Putamen (tissue), 1 donor: ENCODE measurements at places on chromosomes 4 and X.

- no peak for DNase-seq
Observed at GRCh38 chr4:175622887-175623286, 189.2 kb downstream of the GPM6A start.

GRCh38 chr4:120671538-120671937 lies 251.0 kb downstream of the PRDM5 start:
- no peak for DNase-seq

DNA sequence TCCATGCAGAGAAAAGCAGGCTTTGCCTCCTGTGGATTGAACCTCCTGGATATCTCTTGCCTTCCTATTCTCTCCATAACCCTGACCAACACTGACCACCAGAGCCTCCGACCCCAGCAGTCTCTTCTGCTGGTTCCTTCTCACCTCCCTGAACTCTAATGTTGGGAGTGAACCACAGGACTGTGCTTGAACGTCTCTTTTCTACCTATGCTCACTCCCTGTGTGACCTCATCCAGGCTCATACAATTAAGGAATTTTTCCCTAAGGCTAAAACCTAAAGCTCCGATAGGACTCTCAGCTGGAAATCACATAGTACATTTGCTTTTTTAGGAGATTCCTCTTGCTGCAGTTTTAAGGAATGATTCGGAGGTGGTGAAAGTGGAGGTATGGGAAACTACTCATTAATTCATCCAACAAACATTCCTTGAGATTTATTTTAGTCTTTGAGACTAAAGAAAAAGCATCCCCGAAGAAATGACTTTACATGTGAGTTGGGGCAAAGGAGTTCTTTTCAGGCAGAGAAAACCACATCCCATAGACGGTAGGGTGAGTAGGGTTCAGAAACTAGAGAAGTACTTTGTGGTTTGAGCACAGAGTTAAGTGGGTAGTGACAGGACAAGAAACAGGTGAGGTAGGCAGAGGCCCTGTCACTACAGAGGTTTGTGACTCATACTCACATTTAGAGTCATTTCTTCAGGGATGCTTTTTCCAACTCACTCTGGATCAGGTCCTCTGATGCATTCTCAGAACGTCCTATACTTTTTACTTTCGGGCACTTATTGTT lies 30.8 kb downstream of the NDNF start:
- no peak for DNase-seq

- DNase-seq: no peak
Observed at GRCh38 chr4:5143940-5144339, 92.7 kb downstream of the STK32B start.

- DNase-seq: no peak
Observed at GRCh38 chr4:167216783-167217182, 17.5 kb downstream of the SPOCK3 start.

DNA sequence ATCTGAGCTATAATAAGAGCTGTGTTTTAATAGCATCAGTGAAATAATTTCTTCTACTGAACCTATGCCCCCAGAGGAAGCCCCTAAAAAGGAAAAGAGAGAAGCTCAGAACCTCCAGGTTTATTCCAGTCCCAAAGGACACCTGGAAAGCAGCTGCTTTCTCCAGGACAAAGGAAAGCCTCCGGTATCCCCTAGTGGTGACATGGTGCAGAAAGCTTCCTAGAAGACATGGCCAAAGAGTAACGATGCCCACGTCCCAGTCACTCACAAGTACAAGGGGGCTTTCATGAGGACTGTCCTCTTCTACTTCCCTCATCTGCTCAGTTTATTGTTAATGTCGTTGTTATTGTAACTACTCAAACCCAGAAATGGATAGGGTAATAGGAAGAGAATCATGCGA lies 343.9 kb downstream of the UNC5C start:
- DNase-seq: no peak

DNA sequence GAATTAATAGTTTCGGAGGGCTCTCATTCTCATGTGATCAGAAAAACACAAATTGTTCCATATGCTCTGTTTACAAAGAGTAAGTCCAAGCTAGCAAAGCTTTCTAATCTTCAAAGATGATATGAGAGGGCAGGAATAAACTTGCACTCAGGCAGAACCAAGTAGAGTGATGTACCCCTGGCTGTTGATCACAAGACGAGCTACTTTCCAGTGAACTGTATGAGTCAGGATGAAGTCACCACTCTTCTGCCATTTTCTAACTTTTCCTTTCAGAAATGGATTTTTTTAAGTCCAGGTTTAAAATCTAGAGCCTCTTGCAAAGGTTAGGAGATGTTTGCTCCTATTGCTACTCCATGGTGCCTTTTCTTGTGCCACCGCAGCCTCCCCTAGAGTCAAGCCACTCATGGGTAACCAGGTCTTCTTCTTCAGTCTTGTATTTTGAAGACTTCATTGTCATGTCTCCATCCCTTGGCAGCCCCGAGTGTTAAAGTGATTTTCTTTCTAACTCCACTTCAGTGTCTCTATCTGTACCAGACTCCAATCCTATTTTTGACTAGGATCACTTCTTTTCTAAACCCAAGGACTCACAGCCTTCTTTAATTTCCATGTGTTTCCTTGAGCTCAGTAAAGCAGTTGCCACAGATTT lies 171.9 kb upstream of the GALNT7 start:
- no peak for DNase-seq

DNA sequence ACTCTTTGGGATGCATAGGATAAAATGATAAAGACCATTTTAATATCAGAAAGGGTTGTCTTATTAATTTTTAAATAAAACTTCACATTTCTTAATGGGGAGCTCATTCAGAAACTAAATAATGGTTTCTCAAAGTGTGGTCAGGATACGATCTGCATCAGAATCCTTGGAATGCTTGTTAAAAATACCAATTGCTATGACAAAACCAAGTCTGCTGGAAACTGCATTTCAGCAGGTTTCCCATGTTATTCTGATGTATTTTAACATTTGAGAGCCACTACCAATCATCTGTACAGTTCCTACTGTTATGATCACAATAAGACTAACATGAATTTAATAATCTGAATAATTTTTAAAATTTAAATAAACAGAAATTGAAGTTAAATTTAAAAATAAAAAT lies 115.1 kb downstream of the SOWAHB start:
- no peak for DNase-seq

DNA sequence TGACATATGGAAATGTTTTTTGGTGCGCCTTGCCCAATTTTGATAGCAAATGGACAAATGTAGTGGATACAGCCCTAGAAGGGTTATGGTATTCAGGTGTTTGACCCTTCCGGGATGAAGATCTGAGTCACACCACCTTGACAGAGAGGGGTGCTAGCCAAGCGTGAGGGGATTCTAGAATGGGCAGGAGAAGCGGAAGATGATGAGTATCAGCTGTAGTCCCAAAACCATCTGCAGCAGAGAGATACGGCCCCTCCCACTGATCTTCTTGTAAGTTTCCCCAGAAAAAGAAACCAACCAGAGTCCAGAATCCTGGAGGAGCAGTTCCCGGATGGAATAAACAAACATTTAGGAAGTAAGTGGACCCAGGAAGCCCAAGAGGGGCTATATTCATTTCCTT lies 18.1 kb downstream of the DCHS2 start:
- DNase-seq: no peak

DNA sequence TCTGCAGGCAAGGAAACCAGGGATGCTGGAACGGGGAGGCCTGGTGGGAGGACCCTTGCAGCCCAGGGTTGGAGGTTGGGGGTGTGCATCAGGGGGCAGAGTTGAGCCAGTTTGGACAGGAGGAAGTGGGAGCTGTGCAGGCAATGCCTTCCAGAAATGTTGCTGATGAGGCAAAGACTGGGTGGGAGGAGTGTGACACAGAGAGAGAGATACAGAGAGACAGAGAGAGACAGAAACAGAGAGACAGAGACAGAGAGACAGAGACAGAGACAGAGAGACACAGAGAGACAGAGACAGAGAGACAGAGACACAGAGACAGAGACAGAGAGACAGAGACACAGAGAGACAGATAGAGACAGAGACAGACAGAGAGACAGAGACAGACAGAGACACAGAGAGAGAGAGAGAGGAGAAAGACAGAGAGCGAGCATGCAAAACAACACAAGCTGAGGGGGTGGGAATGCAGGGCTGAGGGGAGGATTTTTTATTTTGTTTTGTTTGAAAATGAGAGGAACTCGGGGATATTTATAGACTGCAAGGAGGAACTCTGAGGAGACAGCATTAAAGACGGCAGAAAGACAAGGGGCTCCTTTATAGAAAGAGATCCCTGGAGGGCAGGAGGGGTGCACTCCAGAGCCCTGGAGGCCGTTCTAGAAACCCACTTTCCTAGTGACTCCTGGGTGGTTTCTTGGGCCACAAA lies 1.9 kb upstream of the HAUS3 start:
- DNase-seq: peak; percentile 50

DNA sequence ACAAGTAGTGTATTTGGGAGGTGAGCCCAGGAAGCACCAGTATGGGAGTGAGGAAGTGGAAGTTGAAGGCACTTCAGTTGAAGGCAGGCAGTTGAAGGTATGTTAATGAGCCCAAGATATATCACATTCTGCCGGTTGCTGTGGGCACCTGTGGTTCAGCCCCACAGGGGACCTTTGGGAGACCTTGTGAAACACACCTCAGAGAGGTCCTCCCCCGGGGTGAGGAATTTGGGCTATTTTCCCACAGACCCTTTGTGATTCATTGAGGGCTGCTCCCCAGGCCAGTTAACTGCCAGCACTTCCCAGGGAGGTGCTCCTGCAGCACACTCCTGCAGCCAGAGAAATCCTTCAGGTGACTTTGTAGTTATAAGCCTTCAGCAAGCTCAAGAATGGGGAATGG lies 45.9 kb downstream of the PTCHD1 start:
- no peak for DNase-seq

DNA sequence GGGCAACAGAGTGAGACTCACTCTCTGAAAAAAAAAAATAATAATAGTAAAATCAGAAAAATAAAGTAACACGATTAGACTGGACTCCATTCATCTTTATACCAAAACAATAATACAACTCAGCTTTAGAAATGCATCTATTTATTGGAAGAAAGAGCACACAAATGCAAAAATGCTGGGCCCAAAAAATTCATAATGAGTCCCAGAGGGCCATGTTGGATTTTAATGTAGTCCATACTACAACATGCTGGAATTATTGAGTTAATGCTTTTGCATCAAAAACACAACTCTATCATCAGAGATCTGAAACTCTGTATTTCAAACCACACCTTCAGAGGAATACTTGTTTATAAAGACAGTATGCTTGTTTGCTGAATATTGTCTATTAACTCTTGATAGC lies 1614.7 kb downstream of the STIM2 start:
- DNase-seq: no peak

GRCh38 chrX:29699239-29699638 lies 516.1 kb upstream of the MAGEB2 start:
- no peak for DNase-seq

- DNase-seq: no peak
Observed at GRCh38 chr4:37890801-37891259, at the start of gene TBC1D1. Gene TBC1D1 (plus strand): TSS chr4:37891084. CDS start chr4:37902096, 11,012 bp downstream.

GRCh38 chrX:13829983-13830382 lies 13.1 kb upstream of the GPM6B start:
- no peak for DNase-seq

DNA sequence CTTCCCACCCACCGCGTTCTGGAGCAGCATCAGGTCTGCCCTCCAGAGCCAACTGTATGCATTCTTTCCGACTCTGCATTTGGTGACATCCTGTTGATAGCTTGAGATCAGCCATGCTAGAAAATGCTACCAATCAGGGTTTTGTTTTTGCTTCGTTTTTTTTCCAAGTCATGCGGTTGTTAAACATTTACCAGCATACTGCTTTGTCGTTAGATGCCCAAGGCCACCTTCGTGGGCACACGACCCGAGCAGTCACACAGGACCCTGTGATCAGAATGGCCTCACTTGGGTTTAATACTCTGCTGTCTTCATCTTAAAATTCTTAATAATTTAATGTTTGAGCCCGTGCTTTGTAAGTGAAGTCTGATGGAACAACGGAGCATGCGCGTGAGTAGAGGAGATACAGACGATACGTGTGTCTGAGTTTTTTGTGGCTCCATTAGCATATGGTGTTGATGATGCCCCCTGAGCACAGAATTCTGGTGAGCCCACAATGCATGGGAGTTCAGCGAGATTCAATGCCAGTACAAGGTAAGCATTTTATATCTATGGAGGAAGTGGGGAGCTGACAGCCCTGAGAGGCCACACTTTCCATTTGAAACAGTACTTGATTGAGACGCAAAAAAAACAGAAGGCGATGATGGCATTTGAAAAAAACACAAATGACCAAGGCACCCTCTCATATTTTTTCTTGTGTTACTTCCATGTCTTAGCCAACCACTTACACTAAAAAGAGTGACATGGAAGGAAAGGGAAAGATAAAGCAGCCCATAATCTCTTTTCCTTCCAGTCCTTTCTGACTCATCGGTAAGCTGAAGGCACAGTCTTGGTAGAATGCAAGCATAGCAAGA lies 323.6 kb downstream of the BCOR start:
- DNase-seq: no peak

GRCh38 chr4:41613386-41613785 lies 75.4 kb downstream of the LIMCH1 start:
- DNase-seq: no peak

DNA sequence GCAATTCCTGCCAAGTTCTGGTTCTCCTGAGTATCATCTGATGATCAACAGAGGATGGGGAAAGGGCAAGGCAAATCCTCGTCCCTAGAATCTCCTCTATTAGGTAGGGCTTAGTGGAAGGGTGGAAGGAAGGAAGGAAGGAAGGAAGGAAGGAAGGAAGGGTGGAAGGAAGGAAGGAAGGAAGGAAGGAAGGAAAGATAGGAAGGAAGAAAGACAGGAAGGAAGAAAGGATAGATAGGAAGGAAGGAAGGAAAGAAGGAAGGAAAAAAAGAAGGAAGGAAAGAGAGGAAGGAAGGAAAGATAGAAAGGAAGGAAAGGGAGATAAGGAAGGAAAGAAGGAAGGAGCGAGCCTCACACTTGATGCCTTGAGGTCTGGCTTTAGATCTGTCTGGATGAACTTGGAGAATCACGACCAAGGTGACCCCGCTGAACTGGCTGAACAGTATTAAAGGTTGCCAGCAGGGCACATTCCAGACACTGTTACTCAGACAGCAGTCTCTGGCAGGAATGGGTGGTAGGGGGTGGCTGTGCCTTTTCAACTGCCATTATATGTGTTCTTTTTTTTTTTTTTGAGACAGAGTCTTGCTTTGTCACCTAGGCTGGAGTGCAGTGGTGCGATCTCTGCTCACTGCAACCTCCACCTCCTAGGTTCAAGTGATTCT lies 57.1 kb downstream of the MAP7D2 start:
- no peak for DNase-seq

DNA sequence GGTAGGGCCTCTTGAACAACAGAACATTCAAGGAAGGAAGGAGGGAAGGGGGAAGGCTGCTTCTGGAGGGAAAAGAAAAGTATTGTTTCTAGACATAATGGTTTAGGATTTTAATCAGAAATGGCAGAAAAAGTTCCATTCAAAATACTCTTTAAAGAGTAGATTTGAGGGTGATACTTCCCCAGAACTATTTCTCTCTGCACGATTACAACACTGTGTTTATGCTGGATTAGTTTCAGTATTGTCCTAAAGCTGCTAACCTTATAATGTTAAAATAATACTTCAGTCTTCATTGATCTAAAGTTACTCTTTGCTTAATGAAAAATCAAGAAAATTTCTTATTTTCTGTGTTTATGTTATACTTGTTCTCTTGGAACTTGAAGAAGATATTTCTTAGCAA lies 1026.3 kb upstream of the PABPC4L start:
- DNase-seq: no peak

- no peak for DNase-seq
Observed at GRCh38 chr4:17920681-17921080, 100.9 kb downstream of the LCORL start.
